ENCODE measurements at places on chromosomes 4 and X. TPM values are rescaled to one million over a fixed set of nuclear protein-coding genes. Genes with fewer than 3 reads are reported as not detected.

The RBPJ gene
- total RNA-seq, result 37.6 TPM

The IRF2 gene
- 47.4 TPM for total RNA-seq

The PF4V1 gene
- total RNA-seq, result not detected

- peak; percentile 71 for DNase-seq
- H3K4me1 ChIP-seq, result peaks cover 59% of the 10 kb centered on the region
- peak overlapping the region; percentile 98 for H3K27ac ChIP-seq
- no peaks in the 10 kb centered on the region for H3K27me3 ChIP-seq
Observed at GRCh38 chrX:153970357-153971123, 1.1 kb downstream of the HCFC1 start.

All from adrenal gland (tissue), 19 donors.